ENCODE measurements at places on chromosomes 13 and 19. TPM values are rescaled to one million over a fixed set of nuclear protein-coding genes. Genes with fewer than 3 reads are reported as not detected.

DNA sequence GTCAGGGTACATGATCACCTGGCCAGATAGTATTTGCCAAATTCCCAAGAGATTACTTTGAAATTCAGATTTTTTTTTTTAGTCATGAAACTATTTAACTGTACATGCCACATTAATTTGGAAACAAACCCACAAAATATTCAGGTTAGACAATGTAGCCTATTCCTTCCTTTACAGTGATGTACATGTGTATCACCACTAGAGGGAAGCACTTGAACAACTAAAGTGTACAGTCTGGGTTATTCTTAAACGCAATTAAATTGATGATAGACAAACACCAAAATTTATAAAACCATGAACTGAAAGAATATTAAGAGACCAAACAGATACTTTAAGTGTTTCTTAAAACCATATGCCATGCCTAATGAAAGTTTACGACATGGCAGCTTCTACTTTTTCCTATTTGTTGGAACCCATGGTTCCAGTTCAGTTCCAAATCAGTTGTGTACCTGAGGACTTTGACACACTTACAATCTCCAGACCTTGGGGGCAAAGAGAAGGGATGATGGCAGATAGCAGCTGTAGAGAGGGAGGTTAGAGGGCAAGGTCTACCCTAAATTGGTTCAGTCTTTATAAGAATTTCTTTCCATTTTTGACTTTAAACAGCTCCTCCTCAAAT lies 52.8 kb downstream of the TNFSF13B start:
- peak; percentile 52 for DNase-seq

- peak; percentile 37 for DNase-seq
Measured at GRCh38 chr13:31431722-31432137, 232.0 kb downstream of the B3GLCT start.

- no peak for DNase-seq
Measured at GRCh38 chr19:46387713-46388130, 25.6 kb downstream of the CCDC8 start.

GRCh38 chr13:21256351-21256761 lies 79.9 kb downstream of the MRPL57 start:
- DNase-seq = no peak

Gene PSMD8
- 144 TPM for polyA plus RNA-seq

Data from naive thymus-derived CD4-positive, alpha-beta T cell (primary cell).